Activated CD8-positive, alpha-beta T cell treated with anti-CD3 and anti-CD28 coated beads, Interleukin-2, amount 10 ng/mL, durations not matched to agents 7 days and 5 days (primary cell): ENCODE measurements at places on chromosomes 5 and 9.

- no peak for DNase-seq
Observed at GRCh38 chr9:134224127-134224526, 59.8 kb upstream of the RNU6ATAC start.

DNA sequence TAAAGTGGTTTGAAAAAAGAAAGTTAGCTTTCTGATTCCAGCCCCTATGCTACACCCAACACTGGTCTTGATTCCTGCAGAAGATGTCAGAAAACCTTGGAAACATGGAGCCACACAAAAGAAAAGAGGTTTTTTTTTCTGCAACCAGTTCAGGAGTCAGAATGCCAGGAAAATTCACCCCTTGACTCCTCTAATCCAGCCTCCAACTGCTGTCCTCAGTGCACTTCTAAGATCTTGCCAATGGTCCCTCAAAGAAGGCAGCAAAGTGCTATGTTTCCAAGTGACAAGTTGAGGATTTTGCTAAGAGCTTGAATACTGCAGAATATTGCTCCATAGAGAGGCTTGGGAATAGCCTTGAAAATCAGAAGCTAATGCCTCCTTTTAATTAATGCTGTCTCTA is 110.2 kb downstream of the TRIM32 start:
- DNase-seq: no peak

- no peak for DNase-seq
Observed at GRCh38 chr5:115192098-115192497, 22.4 kb upstream of the TRIM36 start.

- no peak for DNase-seq
Observed at GRCh38 chr5:449151-449550, 6.2 kb downstream of the EXOC3 start.

DNA sequence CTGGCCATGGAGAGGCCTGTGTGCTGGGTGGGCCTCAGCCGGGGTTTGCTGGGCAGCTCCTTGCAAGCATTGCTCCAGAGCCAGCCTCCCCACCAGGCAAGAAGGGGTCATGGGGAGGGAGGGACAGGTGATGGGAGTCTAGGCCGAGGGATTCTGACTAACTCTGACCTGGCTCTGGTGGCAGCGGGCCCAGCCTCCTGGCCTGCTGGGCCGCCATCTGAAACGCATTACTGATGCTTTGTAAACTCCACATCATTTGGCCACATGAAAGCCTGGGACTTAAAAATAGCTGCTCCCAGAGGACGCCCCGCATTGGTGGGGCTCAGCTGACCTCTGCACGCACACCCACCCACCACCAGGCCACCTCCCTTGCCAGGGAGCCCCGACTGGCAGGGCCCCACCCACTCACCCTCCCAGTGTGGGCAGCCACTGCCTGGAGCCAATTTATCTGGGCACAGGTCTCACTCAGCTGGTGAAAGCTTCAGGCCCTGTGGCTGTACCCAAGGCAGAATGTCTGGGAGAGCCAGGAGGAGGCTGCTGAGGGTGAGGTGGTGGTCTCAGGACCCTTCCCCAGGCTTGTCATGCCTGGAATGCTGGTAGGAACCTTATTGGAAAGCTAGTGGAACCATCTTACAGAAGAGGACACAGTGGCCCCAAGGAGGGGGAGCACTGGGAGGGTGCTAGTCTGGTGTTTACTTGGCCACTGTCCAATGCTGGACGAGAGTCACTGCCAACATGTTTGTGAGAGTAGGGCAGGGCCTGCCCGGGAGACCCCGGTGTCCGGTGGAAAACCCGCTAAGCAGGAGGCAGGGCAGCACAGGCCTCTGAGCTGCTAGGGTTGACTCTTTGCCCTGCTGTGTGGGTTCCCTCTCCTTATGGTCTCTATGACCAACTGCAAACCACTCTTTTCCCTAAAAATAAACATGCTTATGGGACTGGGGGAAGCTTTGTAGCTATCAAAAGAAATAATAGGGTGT is 10.8 kb downstream of the TCF7 start:
- no peak for DNase-seq

GRCh38 chr5:159345336-159345735 is 15.0 kb upstream of the IL12B start:
- no peak for DNase-seq
